ENCODE measurements at places on chromosomes 5 and 9.

- DNase-seq, result no peak
Observed at GRCh38 chr9:83209188-83209731, 146.3 kb upstream of the RASEF start.

GRCh38 chr5:181281984-181282316, 21.0 kb upstream of the TRIM52 start:
- DNase-seq, result no peak

GRCh38 chr9:105311306-105311705, 66.9 kb downstream of the SLC44A1 start:
- DNase-seq, result no peak

DNA sequence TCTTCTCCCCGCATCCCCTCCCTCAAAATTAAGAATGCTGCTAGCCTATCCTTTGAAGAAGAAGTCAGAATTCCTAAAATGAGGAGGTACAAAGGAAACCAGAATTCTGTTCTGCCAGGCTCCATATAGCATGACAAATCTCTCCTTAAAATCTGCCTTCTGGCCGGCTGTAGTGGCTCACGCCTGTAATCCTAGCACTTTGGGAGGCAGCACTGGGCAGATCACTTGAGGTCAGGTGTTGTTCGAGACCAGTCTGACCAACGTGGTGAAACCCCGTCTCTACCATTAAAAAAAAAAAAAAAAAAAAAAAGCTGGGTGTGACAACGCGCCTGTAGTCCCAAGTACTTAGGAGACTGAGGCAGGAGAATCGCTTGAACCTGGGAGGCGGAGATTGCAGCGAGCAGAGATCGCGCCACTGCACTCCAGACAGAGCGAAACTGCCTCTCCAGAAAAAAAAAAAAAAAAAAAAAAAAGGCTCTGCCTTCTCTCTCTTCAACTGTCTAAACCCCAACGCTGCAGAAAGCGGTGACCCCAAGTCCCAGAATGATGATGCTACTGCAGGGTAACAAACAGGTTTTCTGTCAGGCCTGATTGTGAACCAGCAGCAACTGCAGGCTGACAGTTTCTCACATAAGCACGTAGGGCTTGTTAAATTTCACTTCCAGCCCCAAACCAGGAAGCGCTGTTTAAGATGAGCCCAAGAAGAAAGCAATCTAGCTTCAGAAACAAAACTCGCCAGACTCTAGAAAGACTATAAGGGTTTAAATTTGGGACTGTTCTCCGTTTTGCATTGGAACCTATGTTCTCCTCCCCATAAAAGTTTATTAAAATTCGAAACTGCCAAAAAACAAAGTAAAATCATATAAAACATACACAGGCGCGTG, 963 bp upstream of the CAST start:
- peak; percentile 50 for DNase-seq

GRCh38 chr5:61280205-61280604, 51.9 kb upstream of the ZSWIM6 start:
- DNase-seq, result peak; percentile 76

DNA sequence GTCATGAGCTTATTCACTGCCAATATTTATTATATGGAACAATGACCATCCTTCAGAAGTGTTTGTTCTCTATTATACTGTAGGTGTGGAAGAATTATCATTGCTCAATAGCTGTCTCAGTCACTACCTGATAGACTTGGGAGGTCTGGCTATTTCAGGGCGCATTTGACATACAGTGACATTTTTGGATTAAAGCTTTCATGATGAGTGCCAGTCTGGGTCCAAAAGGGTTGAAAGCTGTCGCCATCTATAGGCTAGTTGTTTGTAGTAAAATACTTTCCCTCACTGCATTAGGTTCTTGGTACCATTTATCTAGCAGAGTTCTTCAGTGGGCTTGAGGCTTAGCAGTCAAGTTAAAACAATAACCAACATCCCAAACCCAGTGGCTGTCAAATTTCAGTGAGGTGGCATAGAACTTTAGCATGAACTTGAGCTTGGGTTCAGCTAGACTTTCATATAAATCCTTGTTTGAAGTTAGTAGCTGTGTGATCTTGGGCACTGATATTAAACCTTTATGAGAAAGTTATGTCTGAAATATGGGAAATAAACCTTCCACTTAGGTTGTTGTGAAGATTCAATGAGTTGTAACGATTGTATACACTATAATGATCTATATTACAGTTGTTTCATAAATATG, 110.5 kb upstream of the CDKN2B start:
- DNase-seq, result peak; percentile 68

DNA sequence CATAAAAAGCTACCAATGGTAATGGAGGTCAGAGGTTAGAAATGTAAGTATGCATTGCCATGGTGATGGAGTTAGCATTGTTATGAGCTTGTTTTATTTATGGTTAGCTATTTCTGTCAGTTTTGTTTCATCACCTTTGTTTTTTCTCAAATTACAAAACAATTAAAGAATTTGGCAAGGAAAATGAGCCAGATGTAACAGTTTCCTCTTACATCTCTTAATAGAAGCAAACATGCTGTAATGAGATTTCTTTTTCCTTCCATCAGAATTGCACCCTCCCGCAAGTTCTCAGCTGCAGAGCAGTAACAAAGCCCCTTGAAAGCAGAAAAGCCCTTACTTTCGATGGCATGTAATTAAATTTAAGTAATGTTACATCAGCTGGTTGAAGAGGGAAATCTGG, 233.0 kb downstream of the SGCD start:
- DNase-seq, result no peak

Data from HT-29 (cell line).